CD4-positive, CD25-positive, alpha-beta regulatory T cell (primary cell): ENCODE measurements at places on chromosomes 2 and 18.

DNA sequence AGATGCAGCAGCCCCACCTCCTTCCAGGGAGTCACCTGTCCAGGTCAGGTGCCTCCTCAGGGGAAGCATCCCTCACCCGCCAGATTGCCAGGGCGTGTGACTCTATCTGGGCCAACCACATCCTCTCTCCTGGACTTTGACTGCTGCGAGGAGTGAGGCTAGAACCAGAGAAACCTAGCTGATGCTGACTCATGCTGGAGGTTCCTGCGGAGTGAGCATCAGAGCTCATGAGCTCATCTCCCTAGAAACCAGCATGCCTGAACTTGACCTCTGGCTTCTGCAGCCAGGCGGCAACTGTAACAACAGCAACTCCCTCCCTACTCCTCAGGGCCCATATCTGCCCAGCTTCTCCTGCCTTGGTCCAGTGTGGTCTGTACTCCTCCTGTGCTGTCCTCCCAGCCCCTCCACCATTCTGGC lies 28.3 kb upstream of the NT5DC4 start:
- DNase-seq: no peak

DNA sequence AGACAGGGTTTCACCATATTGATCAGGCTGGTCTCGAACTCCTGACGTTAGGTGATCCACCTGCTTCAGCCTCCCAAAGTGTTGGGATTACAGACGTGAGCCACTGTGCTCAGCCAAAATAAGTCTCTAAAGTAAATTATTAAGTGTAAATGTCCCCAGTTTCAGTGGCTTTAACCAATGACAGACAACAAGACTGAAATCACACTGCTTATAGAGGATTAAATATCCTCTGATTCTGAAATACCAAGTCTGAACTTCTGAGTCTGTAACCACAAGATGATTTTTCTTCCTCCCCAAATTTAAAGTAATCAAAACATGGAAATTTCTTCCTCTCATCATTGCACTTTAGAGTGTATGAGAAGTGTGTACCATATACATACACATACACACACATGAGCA lies 16.5 kb upstream of the ANKRD44 start:
- no peak for DNase-seq

- DNase-seq: no peak
These were observed 36.2 kb upstream of the HS6ST1 start for GRCh38 chr2:128354726-128355470.

DNA sequence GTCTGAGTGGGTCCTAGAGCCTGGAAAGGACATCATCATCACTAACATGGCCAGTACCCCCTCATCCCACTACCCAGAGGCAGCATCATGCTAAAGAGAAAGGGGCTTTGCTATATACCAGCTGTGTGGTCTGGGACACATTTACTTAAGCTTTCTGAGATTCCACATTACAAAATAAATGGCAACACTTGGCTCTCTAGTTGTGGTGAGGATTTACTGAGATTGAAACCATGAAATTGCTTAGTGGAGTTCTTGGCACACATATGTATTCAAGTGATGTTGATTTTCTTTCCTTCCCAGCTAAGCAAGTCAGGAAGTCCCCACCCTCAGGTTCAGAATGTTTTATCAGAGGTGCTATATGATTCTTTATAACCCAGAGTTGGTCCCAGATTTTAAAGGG lies 362.0 kb downstream of the CLIP4 start:
- DNase-seq: no peak

- no peak for DNase-seq
These were observed 30.1 kb downstream of the TMEM18 start for GRCh38 chr2:647003-647560.

GRCh38 chr2:40359811-40360210 lies 92.1 kb downstream of the SLC8A1 start:
- no peak for DNase-seq

- DNase-seq: no peak
These were observed 328.2 kb downstream of the RND3 start for GRCh38 chr2:150159300-150159699.

DNA sequence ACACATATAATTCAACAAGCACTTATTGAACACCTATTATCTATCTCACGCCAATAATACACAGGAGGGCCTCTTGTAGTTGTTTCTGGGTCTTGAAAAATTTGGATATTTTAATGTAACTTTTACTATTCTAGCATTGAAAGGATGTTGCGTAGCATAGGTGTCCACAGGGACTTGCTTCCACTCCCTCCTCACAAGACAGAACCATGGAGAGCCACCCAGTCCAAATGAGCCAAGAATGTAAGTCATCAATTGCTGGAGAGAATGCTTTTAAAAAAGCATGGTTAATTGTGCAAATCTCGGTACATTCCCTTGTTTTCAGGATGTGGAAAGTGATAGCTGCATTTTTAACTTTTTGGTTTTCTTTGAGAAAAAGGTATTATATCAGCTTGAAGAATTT lies 46.8 kb downstream of the DOCK10 start:
- DNase-seq: no peak

- DNase-seq: no peak
These were observed 19.6 kb upstream of the SULT1C3 start for GRCh38 chr2:108220191-108220590.

DNA sequence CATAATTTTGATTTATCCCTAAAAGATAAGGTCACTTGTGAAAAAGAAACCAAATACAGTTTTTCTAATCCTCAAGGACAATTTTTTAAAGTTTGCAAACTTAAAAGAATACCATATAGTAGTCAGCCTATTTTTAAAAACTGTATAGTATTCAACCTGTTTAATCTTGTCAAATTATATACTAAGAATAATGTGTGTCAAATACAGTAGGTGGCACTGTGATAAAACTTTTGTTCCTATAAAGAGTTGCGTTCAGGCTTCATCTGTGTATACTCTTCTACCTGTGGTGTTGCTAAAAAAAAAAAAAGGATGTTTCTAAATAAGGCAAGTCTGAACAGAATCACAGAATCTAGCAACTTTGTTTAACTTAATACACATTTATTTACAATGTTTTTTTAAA lies 68.6 kb downstream of the CCDC138 start:
- DNase-seq: no peak

- no peak for DNase-seq
These were observed 220.3 kb upstream of the SKOR2 start for GRCh38 chr18:47471784-47472183.

DNA sequence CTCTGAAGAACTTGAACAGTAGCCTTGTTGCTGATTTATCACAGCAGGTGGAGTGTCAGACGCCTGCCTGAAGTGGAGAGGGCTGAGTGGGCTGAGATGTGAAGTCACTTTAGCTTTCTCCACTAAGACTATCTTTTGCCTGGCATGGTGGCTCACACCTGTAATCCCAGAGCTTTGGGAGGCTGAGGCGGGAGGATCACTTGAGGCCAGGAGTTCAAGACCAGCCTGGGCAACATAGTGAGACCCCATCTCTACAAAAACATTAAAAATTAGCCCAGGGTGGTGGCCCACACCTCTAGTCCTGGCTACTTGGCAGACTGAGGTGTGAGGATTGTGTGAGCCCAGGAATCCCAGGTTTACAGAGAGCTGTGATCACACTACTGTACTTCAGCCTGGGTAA lies 60.6 kb upstream of the TTC39C start:
- DNase-seq: no peak

DNA sequence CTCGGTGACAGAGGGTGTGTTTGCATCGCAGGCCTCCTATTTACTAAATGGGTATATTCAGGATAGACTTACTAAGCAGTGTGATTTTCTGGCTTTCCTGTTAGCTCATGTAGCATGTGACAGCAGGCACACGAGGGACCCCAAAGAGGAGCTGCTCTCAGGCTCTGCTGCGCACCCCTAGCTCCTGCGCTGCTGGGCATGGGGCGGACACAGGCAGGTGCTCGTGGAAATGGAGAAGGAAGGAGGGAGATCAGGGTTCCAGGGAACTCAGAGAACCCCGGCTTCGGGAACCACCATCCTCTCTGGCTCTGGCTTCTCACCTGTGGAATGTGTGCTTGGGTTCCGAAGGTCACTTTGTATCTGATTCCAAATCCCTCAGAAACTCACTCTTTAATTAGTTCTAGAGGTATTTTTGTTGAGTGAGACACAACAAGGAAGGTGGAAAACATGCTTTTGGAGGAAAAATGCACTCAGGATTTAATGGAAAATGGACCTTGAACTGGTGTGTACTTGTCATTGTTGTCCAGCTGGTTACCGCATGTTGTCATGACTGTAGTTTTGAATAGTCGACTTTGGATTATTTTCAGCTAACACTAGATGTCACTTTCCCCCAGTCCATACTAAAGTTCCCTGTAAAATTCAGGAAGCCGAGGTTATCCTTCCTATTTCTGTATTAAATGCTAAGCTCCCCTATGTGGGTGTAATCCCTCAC lies 3.5 kb downstream of the SNTG2 start:
- no peak for DNase-seq
